GM04504 (cell line): ENCODE measurements at places on chromosomes 4 and X.
A peak's percentile ranks its signal among the peaks of the same experiment; 100 is the strongest.

- peak; percentile 68 for DNase-seq
Measured at GRCh38 chrX:129932016-129932820, 26.3 kb downstream of the UTP14A start.

DNA sequence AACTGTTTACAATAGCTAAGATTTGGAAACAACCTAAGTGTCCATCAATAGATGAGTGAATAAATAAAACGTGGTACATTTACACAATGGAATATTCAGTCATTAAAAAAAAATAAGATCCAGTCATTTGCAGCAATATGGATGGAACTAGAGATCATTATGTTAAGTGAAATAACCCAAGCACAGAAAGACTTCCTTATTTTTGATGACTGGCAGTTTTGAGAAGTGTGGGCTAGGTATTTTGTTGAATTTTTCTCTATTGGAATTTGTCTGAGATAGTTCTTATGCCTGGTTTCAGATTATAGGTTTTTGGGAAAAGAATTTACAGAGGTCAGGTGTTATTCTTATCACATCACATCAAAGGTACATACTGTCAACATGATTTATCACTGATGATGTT is 293.8 kb upstream of the ARSJ start:
- DNase-seq, result no peak

DNA sequence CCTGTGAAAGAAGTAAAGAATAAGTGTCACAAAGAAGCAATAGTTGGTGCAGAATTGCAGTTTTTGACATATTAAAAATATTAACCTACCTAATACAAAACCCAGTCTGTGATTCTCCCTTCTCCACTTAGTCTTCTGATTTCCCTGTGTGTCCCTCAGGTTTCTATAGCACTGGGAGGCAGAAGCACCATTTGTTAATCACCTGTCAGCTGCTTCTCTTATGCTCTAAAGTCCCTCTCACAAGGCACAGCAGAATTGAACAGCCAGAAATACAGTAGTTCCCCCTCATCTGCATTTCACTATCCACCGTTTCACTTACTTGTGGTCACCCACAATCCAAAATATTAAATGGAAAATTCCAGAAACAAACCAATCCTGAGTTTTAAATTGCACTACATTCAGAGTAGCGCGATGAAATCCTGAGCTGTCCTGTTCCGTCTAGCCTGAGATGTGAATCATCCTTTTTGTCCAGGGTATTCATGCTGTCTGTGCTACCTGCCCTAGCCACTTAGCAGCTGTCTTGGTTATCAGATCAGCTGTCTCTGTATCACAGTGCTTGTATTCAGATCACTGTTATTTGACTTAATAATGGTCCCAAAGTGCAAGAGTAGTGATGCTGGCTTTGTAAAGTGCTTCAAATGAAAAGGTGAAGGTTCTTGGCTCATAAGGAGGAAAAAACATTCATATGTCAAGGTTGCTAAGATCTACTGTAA is 984.1 kb upstream of the GRID2 start:
- no peak for DNase-seq

GRCh38 chr4:139619644-139620043 is 46.0 kb upstream of the MGST2 start:
- no peak for DNase-seq

- DNase-seq, result peak; percentile 27
Measured at GRCh38 chrX:153687121-153688039, at the start of gene SLC6A8. Gene SLC6A8, plus strand, starts transcription at chrX:153687926. Its CDS starts 649 bp downstream, at chrX:153688575.

DNA sequence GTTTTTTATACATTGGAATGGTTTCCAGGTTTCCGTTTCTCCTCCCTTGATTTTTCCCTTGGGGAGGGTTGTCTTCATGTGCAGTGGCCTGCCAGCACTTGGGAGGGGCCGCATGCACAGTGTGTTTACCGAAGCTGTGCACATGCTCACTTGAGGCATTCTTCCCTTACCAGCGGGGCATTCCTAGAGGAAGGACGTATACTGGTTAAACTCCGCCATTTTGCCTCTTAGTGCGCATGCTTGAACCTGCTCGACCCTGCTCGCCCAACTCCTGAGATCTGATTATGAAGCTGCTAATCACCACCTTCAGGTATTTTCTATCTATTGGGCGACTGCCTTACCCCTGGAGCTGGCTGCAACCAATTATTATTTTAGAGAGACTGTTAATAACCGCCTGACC is 76.2 kb downstream of the CXCL13 start:
- no peak for DNase-seq

DNA sequence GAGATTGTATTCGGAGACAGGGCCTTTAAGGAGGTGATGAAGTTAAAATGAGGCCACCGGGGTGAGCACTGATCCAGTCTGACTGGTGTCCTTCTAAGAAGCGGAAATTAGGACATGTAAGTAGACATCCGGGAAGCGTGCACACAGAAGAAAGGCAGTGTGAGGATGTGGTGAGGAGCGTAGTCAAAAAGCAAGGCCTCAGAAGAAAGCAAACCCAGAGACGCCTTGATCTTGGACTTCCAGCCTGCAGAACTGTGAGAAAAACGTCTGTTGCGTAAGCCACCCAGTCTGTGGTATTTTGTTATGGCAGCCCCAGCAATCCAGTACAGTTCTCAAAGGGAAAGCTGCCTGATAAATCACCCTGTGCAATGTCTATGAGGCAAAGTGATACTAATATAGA is 153.5 kb downstream of the KCNIP4 start:
- no peak for DNase-seq

- no peak for DNase-seq
Measured at GRCh38 chrX:2692221-2693112, 1.4 kb downstream of the CD99 start.

DNA sequence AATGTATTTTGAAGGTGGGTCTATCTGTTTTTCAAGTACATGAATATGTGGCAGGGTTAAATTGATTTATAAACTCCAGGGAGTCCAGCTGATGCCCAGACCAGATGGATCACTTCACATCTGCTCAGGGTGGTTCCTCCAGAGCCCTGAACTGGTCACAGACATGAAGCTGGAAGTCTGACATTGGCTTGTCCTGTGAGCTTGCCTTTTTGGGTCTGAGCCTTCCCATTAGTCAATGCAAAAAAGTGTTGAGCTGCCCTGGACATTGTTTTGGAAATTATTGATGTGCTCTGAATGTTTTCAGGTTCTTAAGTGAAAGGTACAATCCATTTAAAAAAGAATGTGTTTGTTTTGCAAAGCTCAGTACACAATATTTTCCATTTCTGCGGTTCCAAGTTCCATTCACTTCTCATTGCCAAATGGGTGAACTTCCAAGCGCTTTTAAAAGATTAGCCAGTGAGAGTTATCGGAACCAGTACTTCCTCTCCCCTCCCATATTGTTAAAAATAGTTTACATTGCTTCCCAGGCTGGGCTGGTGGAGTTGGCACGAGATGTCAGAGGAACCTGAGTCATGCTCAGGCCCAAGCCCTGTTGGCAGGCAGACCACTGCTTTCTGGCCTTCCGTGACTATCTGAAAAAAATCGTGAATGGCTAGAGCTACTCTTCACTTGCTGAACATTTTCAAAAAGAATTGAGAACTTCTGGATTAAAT is 52.1 kb downstream of the PDGFRA start:
- DNase-seq, result peak; percentile 95

DNA sequence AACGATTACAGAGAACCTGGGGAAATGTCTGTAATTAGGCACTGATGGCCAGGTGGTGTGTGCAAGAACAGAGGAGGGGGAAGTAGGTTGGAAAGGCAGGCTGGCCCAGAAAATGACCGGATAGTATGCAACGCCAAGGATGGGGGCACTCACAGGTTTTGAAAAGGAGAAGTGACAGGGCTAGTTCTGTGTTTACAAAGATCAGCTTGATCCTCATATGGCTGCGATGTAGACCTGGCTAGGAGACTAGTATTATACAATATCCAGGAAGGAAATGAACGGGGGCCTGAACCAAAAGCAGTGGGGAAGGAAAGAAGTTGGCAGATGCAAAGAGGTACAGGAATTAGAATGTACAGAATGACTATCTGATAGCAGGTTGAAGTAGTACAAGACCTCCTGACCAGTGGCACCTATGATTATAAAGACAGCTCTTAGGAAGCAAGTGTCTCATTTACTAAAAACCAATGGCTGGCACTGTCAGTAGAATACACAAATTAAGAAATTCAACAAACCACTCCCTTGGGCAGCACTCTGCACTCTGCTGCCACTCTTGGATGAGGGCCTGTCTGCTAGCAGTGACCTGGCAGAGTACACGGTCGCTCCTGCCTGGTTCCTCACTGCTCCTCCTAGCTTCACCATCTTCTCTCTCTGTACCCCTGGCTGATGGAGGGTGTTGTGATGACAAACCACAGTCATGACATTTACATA is 14.1 kb downstream of the MFAP3L start:
- DNase-seq, result no peak

DNA sequence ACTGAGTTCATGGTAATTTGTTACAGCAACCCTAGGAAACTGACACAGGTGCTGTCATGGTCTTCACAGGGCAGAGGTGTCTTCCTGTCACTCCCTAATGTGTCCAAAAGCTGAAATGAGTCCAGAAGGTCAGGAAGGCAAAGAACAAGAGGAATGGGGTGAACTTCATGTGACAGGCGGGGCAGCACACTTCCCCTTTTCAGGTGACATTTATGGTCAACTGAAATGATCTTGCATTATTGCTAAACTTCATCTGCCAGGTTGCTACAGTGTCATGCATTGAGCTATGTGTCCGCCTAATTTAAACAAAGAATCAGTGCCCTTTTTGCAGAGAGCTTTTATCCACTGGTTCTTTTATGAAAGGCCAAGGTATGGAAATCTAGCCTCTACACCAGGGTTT is 15.9 kb upstream of the CCDC149 start:
- DNase-seq, result no peak

GRCh38 chrX:20681683-20682082 is 415.0 kb upstream of the RPS6KA3 start:
- no peak for DNase-seq

- DNase-seq, result no peak
Measured at GRCh38 chr4:174265916-174266315, 17.6 kb downstream of the FBXO8 start.

GRCh38 chr4:67236318-67236717 is 309.0 kb downstream of the CENPC start:
- DNase-seq, result no peak

DNA sequence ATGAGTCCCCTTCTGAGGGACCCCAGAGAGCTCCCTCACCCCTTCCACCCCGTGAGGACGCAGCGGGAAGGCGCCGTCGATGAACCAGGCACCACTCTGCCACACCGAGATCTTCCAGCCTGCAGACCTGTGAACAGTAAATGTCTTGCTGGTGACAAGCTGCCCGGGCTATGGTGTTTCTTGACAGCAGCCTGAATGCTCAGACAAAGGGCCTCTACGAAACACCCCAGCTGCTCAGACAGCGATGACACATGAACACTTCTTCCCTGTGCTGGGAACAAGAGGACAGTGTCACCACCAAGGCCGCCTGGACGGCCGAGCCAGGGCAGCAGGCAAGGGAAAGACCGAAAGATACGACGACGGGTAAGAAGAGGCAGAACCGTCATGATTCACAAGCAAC is 30.6 kb upstream of the GTPBP6 start:
- DNase-seq, result no peak

GRCh38 chr4:145482209-145483037 is 770 bp downstream of the SMAD1 start:
- DNase-seq, result peak; percentile 37

- no peak for DNase-seq
Measured at GRCh38 chr4:82704156-82704555, 94.4 kb downstream of the SCD5 start.

GRCh38 chr4:185092535-185093197 is 50.4 kb upstream of the SLC25A4 start:
- no peak for DNase-seq

DNA sequence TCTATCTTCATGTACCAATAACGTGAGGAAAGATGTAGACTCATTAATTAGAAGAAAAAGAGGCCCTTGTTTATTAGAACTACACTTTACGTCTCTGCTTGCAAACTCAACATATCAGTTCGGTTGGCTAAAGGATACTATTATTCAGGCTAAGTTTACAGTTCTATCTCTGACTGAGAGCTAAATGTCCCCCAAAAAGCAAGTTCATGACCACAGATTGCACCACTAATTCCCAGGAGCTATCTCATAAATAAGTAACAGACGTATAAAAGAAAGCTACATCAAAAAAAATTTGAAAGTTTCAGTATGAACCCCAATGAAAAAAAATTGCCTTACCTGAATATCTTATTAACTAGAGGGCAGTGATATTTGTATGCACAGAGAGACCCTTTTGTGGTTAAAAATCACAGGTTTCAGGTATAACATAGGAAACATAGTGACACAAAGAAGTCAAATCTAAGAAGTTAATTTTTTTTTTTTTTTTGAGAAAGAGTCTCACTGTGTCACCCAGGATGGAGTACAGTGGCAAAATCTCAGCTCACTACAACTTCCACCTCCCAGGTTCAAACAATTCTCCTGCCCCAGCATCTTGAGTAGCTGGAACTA is 128.9 kb downstream of the MAB21L2 start:
- no peak for DNase-seq

DNA sequence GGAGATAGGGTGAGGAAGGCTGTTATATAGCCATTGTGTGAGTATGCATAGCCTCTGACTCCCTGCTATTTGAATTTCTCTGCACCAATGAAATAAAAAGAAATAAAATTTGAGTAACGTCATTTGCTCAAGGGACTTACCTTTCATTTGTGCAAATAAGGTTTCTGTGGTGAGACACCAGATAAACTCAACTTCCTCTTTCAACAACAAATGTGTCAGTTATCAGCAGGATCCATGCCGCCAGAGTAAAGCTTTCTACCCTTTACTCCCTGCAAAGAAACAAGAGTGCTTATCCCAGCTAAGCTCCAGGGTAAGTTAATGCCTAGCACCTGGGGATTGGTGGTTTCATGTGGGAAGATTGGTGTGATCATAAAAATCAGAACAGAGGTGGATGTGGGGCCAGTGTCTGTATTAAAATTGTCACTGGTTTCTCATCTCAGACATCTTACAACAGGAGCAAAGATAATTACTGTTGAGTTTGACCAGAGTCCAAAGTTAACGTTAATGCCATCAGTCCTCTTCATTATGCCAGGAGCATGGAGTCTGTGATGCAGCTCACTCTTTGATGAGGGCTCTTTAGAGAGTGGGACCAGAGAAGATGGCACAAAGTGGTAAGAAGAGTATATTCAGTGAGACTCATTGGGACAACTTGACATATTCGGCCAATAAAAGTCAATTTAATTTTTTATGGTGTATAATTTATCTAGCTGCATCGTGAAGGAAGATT is at the start of gene P2RY10:
Gene P2RY10 (plus strand): TSS at position 206 of the 727 bp plus-strand sequence. CDS start 15,130 bp downstream, outside the sequence.
- DNase-seq, result no peak

- peak; percentile 38 for DNase-seq
Measured at GRCh38 chrX:66728818-66729271, 90.0 kb upstream of the EDA2R start.
